ENCODE measurements at places on chromosomes 5 and 9. TPM values are rescaled to one million over a fixed set of nuclear protein-coding genes. Genes with fewer than 3 reads are reported as not detected.

DNA sequence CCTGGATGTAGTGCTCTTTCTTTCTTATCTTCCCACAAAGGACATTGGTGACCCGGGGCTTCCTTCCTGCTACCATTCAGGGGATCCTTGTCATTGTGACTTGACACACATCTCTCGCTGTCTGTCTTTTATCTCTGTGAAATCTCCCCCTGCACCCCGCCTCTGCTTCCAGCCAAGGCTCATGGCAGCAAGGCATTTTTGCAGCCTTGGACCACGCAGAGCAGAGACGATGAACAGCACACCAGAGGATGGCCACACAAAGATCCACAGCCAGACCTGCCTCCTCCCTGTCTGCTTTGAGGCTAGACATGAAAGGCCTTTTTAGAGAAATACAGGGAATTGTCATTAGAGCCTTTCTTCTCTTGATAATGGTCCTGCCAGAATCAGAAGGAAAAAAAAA, 549.1 kb downstream of the CDK5RAP2 start:
- DNase-seq, result no peak

GRCh38 chr5:19411936-19412335, 576.1 kb downstream of the CDH18 start:
- no peak for DNase-seq

- peak; percentile 73 for DNase-seq
Observed at GRCh38 chr9:110874963-110875674, 163.2 kb downstream of the LPAR1 start.

DNA sequence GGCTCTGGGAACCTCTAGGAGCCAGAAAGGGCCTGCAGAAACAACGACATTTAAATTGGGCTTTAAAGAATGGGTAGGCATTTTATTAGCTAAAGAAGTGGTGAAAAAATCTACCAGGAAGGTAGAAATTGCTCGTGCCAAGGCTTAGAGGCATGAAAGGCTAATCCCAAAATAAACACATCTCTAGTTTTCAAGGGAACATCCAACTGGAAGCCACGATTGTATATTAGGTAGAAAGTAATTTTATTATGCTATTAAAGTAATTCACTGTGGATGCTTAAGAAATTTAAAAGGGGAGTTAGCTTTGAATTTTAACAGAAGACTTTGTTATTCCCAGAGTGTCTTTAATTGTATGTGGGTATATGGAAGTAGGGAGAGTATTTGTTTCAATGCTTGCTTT, 17.5 kb upstream of the CNTLN start:
- DNase-seq, result no peak

DNA sequence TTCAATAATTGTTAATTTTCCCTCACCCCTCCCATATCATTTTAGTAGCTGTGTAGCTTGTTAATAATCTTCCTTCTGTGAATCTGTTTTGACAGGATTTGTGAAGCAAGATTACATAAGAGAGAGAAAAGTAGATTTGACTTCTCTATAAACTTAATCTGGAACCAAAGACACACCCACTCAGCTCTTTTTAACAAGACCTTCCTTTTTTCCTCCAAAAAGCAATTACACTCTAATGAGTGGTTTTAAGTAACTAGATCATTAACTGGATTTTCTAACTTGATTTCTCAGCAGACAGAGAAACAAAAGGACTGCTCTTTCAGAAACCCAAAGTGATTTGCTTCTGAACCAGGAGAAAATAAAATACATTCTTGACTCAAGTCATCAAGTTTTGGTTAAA, 21.9 kb downstream of the RFK start:
- no peak for DNase-seq

- no peak for DNase-seq
Observed at GRCh38 chr5:135487037-135487395, 34.9 kb upstream of the TIFAB start.

GRCh38 chr5:54895816-54896341, 89.5 kb downstream of the ESM1 start:
- no peak for DNase-seq

- DNase-seq, result no peak
Observed at GRCh38 chr9:120891245-120891883, 14.4 kb upstream of the PHF19 start.

- no peak for DNase-seq
Observed at GRCh38 chr5:84085387-84086041, 299.2 kb downstream of the EDIL3 start.

DNA sequence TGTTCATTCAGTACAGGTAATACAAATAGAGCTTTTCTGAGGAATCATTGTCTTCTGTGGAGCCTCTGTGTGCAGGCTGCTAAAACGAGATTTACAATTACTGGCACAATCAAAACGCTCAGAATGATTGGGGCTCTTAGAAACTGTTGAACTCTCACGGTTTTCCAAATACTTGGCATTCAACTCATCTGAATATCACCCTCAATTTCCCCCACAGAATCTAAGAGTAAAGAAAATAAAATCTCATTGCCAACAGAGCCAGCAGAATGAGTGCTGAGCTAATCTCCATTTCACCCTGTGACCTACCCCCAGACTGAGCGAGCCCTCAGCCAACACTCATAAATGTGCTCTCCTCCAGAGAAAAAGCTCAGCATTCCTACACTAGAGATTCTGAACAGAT, 35.3 kb upstream of the TMED7 start:
- no peak for DNase-seq

- DNase-seq, result no peak
Observed at GRCh38 chr5:61232490-61233050, 70.3 kb upstream of the SMIM15 start.

DNA sequence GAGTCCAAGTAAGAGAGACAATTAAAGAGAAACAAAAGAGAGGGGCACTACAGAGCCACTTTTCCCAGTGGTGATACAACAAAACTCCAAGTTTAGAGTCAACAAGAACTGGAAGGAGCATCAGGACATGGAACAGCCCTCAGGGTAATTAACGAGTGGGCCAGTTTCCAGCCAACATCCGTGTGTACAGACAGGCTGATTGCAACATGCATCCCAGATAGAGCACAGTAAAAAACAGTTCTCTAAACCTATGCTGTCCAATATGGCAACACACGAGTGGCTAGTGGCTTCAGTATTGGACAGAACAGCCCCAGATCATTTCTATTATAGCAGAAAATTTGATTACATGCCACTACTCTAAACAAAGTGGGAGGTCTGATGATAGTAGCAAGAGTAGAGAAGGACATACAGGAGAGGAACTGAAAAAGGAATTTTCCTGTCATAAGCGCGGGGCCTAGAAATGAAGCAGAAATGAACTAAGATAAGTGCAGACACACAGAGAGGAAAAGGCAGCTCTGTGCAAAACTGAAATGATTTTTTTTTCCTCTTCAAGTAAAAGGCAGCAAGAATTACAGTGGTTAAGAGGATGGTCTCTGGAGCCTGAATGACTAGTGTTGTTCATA, 175.6 kb upstream of the CCNG1 start:
- no peak for DNase-seq

DNA sequence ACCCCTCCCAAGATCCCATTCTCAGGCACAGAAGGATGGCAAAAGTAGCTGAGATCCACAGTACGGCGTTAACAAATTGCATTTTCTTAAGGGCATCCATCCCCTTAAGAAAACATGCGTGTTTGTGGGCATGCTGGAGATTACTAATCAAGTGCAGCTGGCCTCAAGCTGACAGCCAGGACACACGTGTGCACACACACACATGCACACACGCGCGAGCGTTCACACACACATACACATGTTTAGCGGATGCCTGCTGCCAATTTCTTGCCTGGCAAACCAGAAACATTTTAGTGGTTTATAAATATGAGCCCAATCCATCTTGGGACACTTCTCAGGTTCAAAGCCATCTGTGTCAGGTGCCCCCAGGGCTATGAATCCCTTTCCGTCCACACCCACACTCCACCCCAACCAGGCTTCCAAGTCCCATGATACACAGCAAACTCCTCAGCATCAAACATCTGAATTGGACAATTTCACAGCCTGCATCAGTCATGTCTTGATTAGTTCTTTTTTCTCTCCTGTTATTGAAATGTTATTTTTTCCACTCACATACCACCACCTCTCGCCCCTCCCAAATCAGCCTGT, 23.5 kb upstream of the SMIM23 start:
- no peak for DNase-seq

- DNase-seq, result no peak
Observed at GRCh38 chr5:154107756-154108155, 69.0 kb downstream of the MFAP3 start.

- no peak for DNase-seq
Observed at GRCh38 chr5:145825751-145826180, 9.4 kb downstream of the PRELID2 start.

DNA sequence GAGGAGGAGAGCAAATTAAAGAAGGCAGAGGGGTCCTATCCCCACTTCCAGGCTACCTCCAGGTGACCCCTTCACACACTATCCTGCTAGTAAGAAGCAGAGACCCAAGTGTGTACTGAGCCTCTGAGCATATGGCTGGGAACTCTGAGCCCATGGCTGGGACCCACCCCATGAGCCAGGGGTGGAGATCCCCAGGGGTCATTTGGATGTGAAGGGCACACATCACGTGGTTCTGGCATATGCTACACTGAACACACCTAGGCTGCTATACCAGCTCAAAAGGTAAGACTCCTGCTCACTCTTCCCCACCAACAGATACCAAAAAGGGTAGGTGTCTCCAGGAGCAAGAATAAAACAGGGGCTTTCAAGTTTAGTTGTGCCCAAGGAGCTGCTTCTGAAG, 149.9 kb downstream of the FRMD3 start:
- DNase-seq, result no peak

GRCh38 chr9:113488071-113488470, 24.5 kb downstream of the RGS3 start:
- DNase-seq, result no peak

DNA sequence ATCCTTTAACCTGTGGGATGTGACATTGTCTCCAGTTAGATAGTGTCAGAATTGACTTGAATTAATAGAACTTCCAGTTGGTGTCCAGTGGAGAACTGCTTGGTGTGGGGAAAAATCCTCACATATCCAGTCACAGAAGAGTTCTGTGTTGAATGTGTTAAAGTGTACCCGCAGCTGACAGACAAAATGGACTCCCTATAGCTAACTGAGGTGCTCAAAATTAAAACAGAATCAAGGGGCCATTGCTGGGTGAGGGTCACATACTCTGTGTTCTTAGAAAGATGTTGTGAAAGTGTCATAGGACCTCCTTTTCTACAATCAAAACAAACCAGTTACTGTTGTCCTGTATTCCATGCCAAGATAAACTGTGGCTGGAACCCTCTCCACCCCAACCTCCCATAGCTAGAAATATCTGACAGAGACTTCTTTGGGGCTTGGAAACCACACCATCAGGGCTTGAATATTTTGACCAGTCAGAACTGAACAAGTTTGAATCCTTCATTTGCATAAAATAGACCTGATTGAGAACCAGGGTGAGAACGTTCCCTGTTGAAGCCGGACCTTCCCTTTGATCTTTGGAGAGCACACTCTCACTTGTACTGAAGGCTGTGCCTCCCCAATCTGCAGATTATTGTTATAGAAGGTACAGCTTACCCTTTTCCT, 164.0 kb upstream of the ZNF608 start:
- DNase-seq, result no peak

- no peak for DNase-seq
Observed at GRCh38 chr5:67248703-67249589, 52.3 kb upstream of the CD180 start.

- peak; percentile 77 for DNase-seq
Observed at GRCh38 chr9:76996700-76997099, 22.8 kb upstream of the FOXB2 start.

DNA sequence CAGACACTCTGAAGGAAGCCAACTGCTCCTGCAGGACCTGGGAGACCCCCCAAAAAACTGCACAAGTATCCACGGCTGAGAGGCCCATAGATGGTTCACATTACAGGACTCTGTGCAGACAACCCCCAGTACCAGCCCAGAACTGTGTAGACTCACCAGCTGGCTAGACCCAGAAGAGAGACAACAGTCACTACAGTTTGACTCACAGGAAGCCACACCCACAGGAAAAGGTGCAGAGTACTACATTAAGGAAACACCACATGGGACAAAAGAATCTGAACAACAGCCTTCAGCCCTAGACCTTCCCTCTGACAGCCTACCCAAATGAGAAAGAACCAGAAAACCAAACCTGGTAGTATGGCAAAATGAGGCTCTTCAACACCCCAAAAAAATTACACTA, 281.2 kb upstream of the RGMB start:
- no peak for DNase-seq

- no peak for DNase-seq
Observed at GRCh38 chr9:116151966-116152381, 1.6 kb upstream of the PAPPA start.

DNA sequence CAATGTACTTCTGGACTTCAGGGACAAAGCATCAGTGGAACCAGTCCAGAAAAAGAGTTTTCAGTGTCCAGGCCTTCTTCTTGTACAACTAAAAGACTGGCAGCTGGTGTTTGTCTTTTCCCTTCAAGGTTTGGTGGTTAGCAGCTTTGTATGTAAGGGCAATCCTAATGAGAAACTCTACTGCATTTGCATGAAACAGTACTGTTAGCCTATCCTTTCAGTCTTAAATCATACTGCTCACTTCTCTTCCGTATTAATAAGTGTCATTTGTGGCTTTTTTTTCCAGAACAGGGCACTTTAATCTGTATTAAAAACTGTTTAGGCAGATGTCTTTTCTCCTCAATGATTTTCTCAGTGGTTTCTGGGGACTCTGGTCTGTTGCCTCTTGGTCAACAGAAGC, 48.9 kb downstream of the FAM174A start:
- DNase-seq, result no peak

GRCh38 chr9:20722221-20722620, 38.2 kb downstream of the FOCAD start:
- DNase-seq, result no peak

DNA sequence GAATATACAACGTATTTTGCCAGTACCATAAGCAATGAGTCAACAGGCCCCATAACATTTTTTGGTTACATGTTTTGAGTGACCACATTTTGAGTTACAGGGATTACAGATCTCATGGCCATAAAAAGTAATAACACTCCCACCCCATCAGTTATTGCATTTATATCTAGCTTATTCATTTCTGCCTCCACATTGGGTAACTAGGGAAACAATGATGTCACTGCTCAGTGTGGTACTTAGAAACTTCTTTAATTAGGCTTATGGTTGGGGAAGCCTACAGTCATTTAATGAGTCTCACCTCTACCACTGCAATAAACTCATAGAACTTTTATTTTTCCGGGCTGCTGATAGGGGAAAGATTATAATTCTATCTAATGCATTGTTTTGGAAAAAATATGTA, 39.9 kb upstream of the SMIM15 start:
- no peak for DNase-seq

DNA sequence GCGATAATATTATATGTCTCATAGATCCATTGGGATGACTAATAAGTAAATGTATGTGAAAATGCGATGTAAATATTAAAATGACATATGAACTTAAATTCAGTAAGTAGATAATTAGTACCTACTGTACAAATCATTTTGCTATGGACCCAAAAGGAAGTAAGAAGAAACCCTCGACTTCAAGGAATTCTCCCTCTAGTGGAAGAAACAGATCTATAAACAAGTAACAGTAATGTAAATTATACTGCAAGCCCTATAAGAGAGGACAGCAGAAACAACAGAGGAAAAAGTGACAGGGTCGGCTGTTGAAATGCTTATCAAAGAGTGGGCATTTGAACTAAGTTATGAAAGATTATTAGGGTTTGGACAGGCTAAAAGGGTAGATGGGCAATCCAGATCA, 320.3 kb downstream of the DMAC1 start:
- no peak for DNase-seq

- no peak for DNase-seq
Observed at GRCh38 chr9:123871781-123872180, 58.1 kb downstream of the DENND1A start.

GRCh38 chr9:135565141-135565628, 3.6 kb downstream of the PAEP start:
- no peak for DNase-seq

PCDHB4 gene
- total RNA-seq, result 5.0 TPM

ADAMTSL1 gene
- total RNA-seq, result 10.7 TPM

RMRP gene
- total RNA-seq, result 2,523 TPM

NEUROG1 gene
- not detected for total RNA-seq
